Activated CD4-positive, CD25-positive, alpha-beta regulatory T cell (primary cell): ENCODE measurements at places on chromosomes 13 and 19.

- DNase-seq: no peak
These were observed 13.8 kb upstream of the COG6 start for GRCh38 chr13:39641645-39642044.

DNA sequence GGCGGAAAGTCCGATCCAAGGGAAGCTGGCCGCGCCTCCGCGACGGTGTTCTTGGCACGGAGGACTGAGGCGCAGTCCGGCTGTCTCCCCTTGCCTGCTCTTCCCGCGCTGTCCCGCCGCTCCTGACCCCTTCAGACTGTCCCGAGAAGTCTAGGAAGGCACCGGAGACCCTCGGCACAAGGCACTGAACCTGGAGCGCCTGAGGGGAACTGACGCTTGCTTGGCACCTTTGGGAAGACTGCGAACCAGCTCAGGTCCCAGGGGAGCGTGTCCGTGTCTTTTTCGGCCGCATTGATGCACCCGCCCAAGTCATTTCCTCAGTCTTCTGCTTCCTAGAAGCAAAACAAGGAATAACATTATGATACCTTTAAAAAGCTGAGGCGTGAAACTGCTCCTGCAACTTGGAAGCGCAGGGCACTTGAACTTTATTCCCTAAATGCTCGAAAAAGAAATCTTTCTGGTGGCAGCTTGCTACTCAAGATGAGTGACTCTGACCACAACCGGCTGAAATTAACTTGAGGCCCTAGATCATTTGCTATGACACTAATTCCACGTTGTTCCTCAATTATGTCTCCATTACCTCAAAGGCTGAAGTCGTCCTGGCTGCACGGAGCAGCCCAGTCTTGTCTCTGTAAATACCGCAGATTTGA is 735 bp upstream of the FLT1 start:
- no peak for DNase-seq

DNA sequence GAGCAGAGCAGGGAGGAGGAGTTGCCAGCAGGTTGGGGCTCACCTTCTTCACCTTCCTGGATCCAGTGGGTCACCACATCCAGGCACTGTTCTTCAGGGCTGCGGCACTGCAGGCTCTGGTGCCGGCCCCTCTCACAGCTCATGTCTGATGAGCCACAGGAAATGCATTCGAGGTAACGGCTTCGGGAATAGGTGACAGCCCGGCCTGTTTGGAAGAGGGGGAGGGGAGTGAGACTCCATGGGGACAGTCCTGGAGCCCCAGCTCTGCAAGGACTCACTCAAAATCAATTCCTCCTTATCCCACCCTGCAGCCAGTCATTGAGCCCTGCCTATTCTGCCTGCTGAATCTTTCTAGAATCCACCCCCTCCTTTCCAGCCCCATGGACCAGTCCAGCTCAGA is 13.5 kb downstream of the PLAUR start:
- DNase-seq: no peak

GRCh38 chr19:45556835-45557234 is 27.8 kb downstream of the OPA3 start:
- no peak for DNase-seq

DNA sequence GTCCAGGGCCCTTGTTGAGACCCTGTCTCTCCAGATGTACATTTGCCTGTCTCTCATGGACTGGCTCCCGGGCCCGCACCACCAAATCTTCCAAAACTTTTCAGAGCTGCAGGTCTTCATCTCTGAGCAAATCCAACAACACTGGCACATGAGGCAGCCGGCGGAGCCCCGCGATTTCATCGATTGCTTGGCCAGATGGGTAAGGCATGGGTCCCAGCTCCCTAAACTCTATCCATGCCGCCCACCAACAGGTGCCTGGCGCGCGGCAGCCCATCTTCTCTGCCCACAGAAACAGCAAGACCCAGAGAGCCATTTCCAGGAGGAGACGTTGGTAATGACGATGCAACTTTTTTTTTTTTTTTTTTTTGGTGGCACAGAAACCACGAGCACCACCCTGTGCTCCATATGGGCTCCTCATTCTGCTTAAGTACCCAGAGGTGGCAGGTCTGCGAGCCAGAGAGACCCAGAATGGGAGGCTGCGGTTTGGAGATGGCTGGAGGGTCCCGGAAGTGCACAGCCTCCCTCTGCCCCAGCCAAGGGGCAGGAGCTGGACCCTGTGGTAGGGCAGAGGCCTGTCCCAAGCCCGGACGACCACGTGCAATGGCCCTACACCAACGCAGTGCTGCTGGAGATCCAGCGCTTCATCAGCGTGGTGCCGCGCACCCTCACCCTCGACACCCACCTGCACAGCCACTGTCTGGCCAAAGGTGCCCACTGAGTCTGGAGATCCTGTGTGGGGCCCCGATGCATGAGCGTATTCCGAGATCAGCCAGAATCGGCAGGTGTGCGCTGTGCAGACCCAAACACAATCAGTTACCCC is 22.6 kb downstream of the CYP2F1 start:
- DNase-seq: no peak

GRCh38 chr19:33398361-33399060 is 25.0 kb downstream of the CEBPG start:
- no peak for DNase-seq

DNA sequence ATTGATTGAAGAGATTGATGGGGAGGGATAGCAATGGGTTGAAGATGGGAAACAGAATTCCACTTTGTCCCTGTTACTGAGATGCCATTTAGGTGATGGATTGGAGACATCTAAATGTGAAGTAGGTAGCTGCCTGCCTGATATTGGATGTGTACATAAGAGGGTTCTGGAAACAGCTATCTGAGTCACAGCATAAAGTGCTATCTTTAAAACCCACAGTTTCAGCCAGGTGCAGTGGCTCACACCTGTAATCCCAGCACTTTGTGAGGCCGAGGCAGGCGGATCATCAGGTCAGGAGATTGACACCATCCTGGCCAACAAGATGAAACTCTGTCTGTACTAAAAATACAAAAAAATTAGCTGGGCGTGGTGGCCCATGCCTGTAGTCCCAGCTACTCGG is 72.6 kb downstream of the DNAJC3 start:
- DNase-seq: no peak

- DNase-seq: no peak
These were observed 41.6 kb upstream of the ZNF730 start for GRCh38 chr19:23075031-23075733.

DNA sequence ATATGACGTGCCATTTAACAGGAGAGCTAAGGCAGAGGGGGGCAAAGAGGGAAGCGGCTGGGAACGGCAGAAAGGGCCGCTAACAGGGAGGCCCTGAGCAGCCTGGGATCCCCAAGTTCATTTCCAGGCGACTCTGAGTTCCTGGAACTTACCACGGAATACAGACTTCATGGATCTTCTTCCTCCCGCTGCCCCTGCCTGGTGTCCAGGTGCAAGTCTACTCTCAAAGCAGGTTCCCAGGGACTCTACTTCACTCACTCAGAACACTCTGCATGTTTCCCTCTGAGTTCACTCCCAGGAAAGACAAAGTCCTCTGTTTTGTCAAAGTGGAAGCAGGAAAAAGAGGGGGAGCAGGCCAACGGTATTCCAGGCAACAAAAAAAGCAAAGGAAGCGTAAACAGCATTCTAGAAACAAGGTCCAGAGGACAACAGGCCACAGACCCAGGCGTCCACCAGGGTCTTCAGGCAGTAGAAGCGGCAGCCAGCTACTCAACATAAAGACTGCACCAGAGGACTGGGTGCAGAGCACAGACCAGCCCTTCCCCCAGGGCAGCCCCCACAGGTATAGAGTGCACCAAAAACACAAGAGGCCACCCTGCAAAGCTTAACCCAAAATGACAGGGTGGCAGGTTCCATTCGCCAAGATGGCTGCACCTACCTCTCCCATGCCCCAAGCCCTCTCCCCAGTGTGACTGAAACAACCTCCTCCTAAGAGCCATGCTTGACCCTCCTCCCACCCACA is 3.0 kb downstream of the MIER2 start:
- no peak for DNase-seq

DNA sequence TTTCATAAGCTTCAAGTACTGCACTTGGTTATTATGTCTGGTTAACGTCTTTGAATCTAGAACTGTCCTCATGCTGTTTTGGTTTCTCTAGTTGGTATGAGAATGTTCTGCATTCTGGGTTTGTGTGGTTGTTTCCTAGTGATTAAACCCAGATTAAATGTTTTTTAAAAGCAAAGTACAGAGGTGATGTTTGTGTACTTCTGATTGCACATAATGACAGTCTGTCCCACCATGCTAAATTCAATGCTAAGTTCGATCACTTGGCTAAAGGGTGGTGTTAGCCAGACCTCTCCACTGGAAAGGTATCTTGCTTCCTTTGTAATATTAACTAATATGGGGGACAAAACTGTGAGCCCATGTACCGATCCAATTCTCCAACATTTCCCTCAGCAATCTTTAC is 14.6 kb downstream of the N4BP2L1 start:
- no peak for DNase-seq

GRCh38 chr19:34104096-34104495 is 68.2 kb upstream of the LSM14A start:
- DNase-seq: no peak

- DNase-seq: no peak
These were observed 76.2 kb downstream of the SOX1 start for GRCh38 chr13:112143046-112143752.

DNA sequence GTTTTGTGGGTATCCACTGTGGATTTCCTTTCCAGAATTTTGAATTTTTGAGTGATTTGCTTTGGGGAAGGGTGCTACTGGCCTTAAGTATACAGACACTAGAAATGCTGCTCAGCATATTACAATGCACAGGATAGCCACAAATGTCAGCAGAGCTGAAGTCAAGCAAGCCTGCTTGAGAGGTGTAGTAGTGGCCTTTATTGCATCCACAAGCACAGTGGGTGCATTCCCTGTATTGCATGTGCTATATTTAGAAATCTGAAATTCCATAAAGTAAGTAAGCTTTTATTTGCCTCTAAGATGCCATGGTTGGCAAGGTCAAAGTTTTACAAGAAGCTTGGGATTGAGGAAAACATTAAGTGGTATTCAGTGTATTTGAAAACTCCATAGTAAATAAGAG is 79.5 kb upstream of the ZNF91 start:
- DNase-seq: no peak

DNA sequence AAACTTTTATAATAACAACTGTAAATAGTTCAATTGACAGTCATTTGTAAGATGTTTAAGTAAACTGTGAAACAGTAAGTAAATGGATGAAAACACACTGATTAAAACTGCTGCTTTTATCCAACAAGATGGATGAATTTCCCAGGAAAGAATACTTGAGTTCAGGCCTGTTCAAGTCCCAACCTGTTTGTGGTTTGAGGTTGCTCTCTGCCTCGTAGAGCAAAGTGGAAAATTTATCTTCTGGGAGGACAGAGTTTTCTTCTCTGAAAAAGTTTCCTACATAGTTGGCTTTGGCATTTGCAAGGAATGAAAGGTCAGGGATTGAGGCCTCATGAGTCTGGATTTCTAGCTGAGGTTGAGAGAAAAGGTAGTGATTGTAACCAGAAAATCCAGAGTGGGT is 15.2 kb upstream of the ZNF543 start:
- no peak for DNase-seq

DNA sequence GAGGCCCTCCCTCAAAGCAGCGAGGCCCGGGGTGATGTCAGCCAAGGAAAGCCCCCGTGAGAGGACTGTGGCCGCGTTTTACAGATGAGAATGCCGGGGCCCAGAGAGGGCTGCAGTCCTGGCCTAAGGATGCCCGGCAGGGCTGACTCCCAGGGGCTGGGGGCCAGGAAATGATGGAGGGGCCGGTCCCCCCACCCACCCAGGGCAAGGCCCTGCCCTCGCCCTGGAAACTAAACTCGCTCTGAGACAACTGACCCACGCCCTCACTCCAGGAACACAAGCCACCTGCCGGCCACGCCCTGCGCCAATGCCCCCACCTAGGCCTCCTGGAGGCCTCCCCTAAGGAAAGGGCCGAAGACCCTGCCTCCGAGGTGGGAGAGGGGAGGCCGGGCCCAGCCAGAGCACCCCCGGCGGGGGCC is 7.2 kb downstream of the ZBTB7A start:
- DNase-seq: no peak

GRCh38 chr19:41882568-41883462 is at the start of gene ARHGEF1:
TSS of gene ARHGEF1 (plus strand) at chr19:41883184. CDS start at chr19:41888083, 4,899 bp downstream.
- DNase-seq: peak; percentile 38

DNA sequence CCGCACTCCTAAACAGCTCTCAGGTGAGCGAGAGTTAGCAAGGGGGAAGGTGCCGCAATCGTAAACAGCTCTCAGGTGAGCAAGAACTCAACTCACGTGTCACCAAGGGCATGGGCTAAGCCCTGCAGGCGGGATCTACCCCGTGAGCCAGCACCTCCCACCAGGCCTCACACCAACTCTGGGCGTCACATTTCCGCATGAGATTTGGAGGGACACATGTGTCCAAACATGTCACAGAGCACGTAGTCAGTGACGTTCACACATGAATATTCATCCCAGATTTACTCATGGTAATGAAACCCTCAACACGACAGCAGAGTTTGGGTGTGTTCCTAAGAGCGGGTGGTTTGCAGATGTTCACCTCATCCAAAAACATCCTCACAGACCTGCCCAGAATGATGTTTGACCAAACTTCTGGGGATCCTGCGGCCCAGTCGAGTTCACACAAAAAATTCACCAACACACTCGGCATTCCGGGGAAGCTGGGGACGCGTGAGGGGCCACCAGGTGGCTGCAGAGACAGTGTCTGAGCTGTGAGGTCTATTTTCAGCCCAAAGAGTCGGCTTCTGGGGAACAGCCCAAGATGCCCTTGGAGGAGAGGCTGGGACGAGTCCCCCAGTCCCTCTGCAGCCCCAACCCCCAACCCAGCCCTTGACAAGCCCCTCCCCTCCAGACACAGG is 19.6 kb downstream of the C2CD4C start:
- DNase-seq: no peak
